ENCODE measurements at places on chromosomes 6 and 20.

GRCh38 chr6:41720262-41720620, 15.2 kb downstream of the TFEB start:
- no peak for DNase-seq

GRCh38 chr20:49838546-49838945, 25.9 kb downstream of the SLC9A8 start:
- no peak for DNase-seq

DNA sequence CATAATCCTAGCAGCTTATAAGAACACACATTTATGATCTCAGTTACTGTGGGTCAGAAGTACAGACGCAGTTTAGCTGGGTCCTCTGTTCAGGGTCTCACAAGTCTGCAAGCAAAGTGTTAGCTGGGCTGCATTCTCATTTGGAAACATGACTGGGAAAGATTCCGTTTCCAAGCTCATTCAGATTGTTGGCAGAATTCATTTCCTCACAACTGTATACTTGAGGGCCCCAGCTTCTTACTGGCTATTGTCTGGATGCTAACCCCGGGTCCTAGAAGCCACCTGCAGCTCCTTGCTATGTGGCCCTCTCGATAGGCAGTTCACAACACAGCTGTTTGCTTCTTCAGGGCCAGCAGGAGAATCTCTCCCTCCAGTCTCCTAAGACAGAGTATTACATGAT, 13.1 kb downstream of the TCP11 start:
- no peak for DNase-seq

DNA sequence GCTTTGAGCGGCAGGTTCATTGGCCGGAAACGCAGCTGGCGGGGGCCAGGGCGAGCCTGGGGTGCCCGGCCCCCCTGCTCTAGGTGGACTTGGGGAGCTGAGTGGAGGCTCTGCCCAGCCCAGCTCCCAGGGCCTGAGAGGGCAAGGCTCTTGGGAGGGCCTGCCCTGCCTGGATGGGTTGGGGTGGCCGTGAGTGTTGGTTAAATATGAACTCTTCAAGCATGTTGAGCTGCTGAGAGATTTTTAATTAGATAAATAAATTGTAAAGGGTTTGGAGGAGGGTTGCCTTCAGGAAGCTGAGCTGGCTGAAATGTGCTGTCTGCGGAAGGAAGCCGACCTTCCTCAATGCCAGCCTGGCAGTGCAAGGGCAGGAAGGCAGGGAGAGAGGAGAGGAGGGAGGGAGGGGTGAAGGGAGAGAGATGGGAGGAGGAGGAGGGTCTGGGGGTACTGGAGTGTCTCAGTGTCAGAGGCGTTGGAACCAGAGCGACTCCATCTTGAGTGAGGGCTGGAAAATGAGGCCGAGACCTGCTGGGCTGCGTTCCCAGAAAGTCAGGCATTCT, 39.4 kb upstream of the PMEPA1 start:
- DNase-seq, result no peak

DNA sequence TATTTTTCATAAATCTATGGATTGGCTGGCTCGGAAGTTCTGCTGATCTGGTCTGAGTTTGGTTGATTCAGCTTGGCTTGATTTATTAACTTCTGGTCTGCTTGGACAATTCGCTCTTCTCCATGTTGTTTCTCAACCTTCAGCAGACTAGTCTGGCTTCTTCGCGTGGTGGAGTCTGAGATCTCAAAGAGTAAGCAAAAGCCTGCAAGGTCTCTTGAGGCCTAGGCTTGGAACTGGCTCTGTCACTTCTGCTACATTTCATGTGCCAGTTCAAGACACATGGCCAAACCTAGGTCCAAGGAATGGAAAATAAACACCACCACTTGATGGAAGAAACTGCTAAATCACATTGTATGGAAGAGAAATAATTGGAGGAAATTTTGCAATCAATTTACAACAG, 115.1 kb upstream of the JAG1 start:
- no peak for DNase-seq

DNA sequence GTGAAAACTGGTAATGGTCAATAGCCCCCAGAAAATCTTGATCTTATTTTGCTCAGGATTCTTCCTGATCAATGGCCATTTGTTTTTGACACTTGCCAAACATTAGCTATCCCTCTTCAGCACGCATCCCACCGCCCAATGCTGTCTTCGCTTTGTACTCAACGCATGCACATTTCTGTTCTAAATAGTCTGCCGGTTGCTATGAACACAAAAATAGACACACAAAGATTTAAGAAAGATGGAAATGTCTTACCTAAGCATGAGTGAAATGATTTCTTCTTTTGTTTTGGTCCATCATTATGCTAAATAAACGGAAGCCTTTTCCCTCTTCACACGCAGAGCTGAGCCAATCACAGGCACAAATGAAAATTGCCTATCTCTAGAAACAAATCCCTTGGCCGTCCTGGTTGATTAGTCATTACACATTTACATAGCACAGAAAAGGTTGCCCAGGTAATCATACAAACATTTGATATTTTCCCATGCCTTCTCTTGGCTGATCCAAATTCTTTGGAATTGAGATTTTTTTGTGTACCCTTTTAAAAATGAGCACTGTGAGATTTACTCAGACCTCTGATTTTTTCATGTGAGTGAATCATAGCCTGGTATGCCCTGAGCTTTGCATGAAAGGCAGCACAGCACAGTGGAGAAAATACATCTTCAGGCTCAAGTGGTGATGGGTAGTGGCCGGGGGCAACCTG, 70.5 kb upstream of the FAM184A start:
- no peak for DNase-seq

DNA sequence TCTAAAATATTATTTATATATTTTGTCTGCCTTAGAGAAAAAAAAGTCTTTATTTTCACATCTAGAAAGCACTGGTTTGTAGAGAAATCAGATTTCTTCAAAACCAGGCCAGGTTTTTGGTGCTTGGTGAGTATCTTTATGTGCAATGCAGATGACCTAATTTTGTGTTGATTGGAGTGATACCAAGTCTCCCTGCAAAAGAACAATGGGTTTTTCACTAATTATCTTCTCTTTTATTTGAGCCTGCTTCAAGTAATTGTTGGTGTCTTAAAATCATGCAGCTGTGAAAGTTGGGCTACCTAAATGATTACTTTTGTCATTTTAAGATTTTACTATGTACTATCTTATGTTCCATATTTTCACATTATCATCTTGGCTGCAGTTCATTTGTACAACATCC, 874.7 kb downstream of the TFAP2A start:
- no peak for DNase-seq

- no peak for DNase-seq
These were observed 646 bp upstream of the CPNE5 start for GRCh38 chr6:36839749-36840431.

All from left lobe of liver (tissue), 2 donors.